GM18507 (cell line): ENCODE measurements at places on chromosomes 11 and 22.

DNA sequence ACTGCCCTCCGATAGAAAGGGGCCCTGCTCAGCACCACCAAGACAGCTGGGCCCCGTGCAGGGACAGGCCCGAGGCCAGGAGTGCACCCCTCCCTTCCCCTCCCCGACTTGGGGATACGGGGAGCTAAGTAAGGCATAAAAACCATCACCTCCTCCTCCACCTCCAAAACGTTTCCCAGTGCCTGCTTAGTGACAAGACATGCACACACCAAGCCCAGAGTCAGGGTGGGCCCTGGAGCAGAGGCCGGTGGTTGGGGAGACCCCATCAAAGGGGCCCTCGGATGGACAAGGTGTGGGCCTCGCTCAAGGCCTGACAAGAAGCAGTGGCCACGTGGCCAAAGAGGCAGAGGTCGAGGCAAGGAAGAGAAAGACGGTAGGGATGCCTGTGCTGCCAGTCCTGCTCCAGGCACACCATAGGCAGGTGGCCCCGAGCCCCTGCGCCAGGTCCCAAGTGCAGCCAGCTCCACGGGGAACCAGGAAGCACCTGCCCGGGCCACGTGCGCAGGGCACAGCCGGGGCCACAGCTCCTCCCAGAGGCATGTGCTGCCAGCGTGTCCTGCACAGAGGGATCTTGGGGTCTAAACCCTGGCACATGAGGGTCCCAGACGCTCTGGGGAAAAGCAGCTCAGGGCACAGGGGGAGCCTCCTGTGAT lies 53.0 kb downstream of the BRD1 start:
- no peak for DNase-seq

- DNase-seq: no peak
Measured at GRCh38 chr11:64500176-64501013, 90.6 kb upstream of the SLC22A12 start.

DNA sequence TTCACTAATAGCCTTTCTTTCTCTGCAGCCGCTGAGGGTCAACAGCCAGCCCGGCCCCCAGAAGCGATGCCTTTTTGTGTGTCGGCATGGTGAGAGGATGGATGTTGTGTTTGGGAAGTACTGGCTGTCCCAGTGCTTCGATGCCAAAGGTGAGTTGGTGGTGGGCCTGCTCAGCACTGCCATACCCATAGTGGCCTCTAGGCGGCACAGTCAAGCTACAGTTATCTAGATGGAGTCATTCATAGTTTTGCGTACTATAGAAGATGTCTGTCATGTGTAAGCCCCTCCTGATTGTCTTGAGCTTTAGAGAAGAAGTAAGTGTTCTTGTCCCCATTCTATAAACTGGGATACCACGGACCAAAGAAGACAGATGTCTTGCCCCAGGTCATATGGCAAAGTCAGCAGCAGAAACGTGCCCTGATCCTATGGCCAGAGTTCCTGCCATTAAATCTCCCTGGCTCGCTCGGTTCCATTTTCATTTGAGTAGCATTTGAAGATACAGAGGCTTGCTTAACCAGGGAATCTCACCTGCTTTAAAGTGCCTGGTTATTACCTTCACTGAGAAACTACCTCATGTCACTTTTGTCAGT lies 42.1 kb upstream of the CRTAM start:
- no peak for DNase-seq

GRCh38 chr22:46267431-46268279 lies at the start of gene TTC38:
Gene TTC38 (plus strand): TSS chr22:46268008. CDS start chr22:46268040, 32 bp downstream.
- DNase-seq: peak; percentile 85

GRCh38 chr11:66457826-66458225 lies 8.9 kb upstream of the PELI3 start:
- DNase-seq: no peak

DNA sequence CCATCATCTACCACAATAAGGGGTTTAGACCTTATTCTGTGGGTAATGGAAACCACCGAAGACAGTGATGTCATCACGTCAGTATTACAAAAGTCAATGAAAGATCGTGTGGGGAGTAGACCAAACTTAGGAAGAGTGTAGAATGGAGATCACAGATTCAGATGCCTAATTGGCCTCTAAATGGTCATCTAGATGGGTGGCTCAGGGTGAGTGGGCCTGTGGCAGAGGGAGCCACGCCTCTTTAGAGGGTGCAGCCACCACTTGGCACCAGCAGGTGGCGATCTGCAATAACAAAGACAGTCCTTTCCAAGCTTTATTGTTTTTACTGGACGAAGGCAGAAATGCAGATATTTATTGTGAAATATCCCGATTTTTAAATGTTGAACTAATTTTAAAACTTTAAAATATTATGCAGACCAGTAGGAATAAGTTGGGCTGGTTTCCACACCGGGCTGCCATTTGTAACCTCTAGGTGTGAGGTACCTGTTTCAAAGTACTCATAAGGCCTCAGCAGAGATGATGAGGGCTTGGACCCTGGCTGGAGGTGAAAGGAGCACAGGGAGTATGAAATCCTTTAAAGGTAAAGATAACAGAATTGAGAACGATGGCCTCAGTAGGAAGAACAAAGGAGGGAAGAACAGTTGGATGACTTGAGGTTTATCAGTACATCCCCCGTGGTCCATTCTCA lies 222.0 kb downstream of the DBX1 start:
- peak; percentile 28 for DNase-seq

- DNase-seq: no peak
Measured at GRCh38 chr11:75161506-75162095, 10.7 kb downstream of the SLCO2B1 start.

DNA sequence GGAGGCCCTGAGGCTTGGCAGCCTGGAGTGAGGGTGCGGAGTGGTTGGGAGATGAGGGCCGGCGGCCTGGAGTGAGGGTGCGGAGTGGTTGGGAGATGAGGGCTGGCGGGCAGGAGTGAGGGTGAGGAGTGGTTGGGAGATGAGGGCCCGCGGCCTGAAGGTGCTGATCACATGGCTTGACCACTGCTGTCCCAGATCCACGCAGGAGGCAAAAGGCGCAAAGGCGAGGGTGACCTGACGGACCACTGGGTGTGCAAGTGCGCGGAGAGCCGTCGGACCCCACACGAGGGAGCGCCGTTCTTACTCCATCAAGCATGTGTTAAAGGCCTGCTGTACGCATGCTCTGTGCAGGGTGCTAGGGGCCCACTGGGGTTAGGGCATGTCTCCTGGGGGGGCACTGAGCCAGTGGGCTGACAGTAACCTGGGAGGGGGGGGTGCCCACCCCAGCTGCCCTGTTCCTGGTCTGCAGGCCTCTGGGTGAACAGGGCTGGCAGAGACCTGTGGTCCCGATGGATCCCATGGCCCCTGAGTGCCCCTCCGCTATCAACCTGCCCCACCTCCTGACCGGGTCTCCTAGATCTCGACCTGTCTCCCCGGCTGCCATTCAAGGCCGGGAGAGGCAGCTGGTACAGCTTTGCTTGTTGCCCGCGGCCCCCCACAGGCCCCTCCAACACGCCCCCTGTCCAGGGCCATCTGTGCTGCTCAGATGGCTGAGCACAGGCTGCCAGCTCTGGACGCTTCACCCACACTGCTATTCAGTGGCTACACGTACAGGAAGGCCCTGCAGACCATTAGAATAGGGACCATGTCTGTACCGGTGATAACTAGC lies 21.1 kb downstream of the MRGPRD start:
- DNase-seq: no peak

DNA sequence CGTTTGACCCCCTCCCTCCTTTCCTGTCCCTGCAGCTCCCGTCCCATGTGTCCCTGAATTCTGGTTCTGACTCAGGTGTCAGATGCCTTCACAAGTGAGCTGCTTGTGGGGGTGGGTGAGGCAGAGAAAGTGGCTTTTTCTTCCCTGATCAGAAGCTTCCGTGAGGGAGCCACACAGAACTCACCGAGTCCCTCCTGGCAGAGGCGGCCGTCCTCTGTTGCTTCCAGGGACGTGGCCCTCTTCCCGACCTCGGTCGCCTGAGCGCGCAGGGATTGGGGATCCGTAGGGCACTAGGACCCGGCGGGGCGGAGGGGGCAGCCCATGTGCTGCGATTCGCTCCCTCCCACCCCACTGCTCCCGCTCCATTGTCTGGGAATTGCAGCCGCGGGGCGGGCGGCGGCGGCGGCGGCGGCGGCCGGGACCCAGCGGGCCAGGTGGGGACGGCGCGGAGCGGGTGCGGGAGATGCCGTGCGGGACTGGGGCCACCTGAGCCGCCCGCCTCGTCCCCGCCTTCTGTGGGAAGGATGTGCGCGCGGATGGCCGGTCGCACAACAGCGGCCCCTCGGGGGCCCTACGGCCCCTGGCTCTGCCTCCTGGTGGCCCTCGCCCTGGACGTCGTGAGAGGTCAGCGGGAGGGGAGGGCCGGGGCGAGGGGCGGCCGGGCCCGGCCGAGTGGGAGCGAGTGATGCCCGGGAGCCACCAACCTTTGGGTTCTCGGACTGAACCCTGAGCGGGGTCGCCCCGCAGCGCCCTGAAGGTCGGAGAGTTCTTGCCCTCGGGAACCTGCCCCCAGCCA lies at the start of gene TMEM132A:
Gene TMEM132A (plus strand): TSS at position 351 of the 796 bp plus-strand sequence. CDS start 174 bp downstream, at position 525.
- DNase-seq: no peak

DNA sequence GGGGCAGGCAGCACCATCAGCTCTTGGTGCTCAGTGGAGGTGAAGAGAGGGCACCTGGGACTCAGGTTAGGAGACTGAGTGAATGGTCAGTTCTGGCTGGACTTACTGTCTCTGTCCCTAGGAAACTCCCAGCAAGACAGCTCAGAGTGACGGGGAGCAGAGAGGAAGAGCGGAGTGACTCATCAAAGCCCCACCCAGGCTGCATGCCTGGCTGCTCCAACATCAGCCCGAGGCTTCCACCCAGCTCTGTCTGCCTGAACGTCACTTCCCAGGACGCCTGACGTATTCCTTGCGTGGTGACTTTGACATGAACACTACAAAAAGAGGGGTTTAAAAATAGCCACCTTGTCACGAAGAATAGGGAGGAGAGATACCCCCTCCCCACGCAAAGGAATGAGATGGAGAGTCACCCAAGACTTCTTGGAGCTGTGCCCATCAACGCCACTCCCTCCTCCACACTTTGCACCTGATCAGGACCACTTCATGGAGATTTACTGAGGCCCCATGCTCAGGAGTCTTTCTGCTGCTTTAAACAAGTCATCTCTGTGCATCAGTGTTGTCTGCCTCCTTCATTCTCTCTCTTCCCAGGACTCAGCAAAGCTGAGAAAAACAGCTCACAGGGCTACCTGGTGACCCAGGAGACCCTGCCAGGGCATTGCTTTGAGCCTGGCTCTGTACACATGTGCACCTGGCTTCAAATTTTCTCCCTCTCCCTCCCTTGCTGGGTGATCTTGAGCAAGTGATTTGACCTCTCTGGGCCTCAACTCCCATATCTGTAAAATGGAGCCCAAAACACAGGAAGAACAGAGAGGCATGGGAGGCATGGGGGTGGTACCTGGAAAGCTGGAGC lies 83.1 kb downstream of the MN1 start:
- DNase-seq: no peak

GRCh38 chr22:27238935-27239510 lies 562.5 kb downstream of the MN1 start:
- no peak for DNase-seq

GRCh38 chr11:74682731-74683278 lies 48.4 kb downstream of the CHRDL2 start:
- DNase-seq: no peak

- DNase-seq: no peak
Measured at GRCh38 chr11:112811783-112812182, 149.4 kb upstream of the NCAM1 start.

DNA sequence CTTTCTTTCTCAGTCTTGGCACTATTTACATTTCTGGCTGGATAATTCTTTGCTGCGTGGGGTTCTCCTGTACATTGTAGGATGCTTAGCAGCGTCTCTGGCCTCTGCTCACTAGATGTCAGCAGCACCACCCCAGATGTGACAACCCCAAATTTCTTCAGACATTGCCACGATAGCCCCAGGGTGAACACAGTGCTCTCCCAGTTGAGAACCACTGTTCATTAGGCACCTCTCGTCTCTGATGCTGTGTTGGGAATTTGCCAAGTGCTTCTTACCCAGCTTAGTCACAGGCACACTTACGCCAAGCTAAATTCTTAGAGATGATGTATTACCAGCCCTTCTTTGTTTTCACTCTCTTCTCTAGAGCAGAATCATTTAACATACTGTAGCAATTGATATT lies 9.4 kb downstream of the TRIM6 start:
- no peak for DNase-seq

DNA sequence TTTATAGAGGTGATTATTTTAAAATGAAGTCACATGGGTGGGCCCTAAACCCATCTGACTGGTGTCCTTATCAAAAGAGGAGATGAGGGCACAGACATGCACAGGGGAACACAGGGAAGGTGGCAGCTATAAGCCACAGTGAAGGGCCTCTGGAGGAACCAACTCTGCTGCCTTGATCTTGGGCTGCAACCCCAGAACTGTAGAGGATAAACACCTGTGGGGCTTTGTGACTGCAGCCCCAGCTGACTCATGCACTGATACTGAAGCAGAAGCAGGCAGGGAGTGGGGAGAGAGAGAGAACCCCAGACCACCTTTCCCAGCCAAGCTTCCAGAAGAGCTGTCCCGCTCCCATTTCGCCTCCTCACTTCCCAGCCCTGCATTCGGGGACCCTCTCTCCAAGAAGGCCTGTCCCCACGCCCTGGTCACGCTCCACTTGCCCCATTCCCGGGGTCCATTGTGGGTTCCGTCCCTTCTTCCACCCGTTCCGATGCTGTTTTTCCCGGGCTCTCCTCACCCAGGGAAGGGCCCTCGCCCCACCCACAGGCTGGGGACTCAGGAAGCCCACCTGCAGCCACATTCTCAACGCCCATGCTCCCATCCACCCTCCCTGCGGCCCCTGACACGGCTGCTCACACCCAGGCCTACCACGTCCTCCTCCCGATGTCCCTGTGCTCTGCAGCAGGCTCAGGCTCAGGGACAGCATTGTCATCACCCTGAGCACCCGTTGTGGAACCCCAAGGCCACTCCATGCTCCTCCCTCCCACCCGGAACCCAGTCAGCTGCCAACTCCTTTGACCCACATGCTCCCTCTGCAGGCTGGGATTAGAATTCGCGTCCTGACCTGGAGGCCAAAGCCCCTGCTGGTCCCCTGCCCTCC lies 90.8 kb upstream of the SHANK2 start:
- DNase-seq: peak; percentile 54

DNA sequence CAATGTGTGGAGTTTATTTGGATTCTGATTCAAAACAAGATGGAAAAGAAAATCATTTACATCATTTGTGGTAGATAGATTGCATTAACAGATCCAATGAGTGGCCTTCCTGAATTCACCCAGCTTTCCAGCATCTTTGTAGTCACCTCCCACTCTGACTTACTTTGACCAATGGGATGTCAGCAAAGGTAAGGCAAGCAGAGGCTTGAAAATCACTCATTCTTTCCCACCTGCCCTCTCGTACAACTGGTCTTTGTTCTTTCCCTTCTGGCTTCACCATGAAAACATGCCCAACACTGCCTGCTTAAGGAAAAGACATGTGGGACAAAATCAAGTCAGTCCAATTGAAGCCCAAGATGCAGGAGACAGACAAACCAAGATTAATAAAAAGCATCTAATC lies 202.1 kb downstream of the TTC28 start:
- DNase-seq: no peak

DNA sequence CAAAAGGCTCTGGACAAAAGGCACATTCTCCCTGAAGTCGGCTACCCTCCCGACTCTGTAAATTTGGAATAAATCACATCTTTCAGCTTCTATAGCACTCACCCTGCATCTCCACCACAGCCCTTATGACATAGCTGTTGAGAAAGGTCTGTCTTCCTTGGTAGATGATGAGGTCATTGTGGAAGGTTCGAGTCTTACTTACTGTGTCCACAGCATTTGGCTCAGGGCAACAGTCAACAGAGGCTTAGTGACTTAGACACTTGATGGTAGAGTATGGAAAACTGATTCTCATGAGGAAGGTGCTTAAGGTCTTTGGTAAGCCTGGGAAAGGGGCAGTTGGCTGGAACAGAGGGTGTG lies 45.6 kb downstream of the PTPRJ start:
- DNase-seq: no peak

- DNase-seq: no peak
Measured at GRCh38 chr11:134679592-134679991, 267.6 kb upstream of the B3GAT1 start.
